RWPE1 (cell line): ENCODE measurements at places on chromosomes 2 and 18.

DNA sequence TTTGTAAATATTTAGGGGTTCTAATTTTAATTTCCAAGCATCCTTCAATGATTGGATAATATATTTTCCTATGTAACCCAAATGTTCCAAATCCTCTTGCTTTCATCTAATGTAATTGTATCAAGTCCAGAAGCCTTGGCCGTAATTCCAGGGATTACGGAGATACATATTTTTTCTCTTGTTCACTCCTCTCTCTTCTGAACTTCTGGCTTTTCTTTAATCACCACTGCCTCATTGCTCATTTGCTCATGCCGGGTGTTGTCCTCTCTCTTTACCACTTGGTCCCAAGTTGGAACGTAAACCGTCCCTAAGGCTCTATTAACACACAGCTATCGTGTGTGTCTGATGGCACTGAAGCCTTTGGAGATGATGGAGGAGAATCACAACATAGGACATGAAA lies 188.7 kb upstream of the COL3A1 start:
- DNase-seq, result no peak

- DNase-seq, result no peak
These were observed 23.0 kb downstream of the CD302 start for GRCh38 chr2:159775021-159775420.

DNA sequence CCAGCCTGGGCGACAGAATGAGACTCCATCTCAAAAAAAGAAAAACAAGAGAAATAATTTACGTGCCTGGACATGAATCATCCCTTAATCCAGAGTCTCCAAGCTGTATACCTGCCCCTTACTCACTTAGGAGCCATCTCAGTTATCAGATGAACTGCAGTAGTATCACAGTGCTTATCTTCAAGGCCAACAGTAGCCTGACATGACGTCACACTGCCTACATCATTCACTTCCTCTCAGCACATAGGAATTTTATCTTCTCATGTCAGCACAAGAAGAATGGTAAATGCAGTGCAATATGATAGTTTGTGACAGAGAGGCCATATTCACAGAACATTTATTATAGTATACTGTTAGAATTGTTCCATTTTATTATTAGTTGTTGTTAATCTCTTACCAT lies 216.6 kb downstream of the SS18 start:
- no peak for DNase-seq

DNA sequence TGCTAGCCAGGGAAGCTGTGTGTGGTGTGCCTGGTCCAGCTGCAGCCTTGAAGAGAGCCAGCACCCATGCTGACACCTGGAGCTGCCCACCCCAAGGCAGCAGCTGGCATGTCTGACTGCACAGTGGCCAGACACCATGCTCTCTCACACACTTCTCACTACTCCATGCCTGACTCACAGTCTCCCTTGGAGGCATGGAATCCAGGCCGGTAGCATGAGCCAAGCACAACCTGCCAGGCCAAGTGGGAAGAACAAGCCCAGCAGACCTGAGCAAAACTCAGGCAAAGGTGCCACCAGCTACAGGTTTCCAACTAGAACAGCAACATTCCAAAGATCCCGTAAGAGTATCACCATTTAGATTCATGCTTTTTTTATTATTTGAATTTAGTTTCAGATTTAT lies 625.3 kb upstream of the LRRTM4 start:
- no peak for DNase-seq

GRCh38 chr2:35830833-35831232 lies 524.7 kb upstream of the CRIM1 start:
- no peak for DNase-seq

GRCh38 chr2:173452416-173452815 lies 97.7 kb downstream of the CDCA7 start:
- no peak for DNase-seq

- no peak for DNase-seq
These were observed 157.9 kb downstream of the DYSF start for GRCh38 chr2:71611247-71611646.
